ENCODE measurements at places on chromosomes 12 and 14.

GRCh38 chr14:42626986-42627385, 1020.3 kb downstream of the LRFN5 start:
- DNase-seq, result no peak

GRCh38 chr12:75850721-75851462, 180.7 kb downstream of the PHLDA1 start:
- DNase-seq, result no peak

DNA sequence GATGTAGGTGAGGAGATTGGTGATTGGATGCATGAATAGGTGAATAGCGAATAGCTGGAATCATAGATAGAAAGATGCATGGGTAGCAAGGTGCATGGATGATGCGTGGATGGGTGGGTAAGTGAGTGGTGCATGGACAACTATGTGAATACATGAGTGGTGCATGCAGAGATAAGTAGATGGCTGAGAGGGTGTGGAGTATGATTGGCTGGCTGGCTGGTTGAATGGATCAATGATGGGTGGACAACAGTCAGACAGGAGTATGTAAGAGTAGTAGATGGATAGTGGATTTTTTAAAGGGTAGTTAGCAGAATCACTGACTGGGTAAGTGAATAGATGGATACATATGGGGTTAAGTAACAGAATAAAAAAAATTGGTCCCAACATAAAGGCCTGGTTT, 33.9 kb downstream of the SERPINA3 start:
- no peak for DNase-seq

GRCh38 chr14:70077720-70078119, 111.0 kb downstream of the SLC8A3 start:
- DNase-seq, result no peak

DNA sequence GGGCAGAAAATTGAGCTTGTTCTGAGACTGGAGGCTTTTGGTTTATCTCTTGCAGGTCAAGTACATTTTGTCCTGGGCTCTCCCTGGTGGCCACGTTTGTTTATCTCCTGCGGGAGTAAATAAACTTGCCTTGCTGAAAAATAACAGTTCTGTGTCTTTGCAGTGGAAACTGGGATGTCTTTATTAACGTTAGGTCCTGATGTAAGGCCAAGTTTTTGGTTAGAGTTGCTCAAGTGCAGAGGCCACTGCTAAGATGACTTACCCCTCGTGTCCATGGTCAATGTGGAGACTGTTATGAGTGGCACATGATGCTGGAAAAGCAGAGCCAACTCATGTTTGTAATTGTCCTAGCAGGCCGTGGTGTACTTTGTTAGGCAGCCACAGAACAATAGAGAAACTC, 3.8 kb downstream of the PTPN11 start:
- DNase-seq, result no peak

- no peak for DNase-seq
These were observed 150.2 kb downstream of the DYRK2 start for GRCh38 chr12:67798768-67799167.

DNA sequence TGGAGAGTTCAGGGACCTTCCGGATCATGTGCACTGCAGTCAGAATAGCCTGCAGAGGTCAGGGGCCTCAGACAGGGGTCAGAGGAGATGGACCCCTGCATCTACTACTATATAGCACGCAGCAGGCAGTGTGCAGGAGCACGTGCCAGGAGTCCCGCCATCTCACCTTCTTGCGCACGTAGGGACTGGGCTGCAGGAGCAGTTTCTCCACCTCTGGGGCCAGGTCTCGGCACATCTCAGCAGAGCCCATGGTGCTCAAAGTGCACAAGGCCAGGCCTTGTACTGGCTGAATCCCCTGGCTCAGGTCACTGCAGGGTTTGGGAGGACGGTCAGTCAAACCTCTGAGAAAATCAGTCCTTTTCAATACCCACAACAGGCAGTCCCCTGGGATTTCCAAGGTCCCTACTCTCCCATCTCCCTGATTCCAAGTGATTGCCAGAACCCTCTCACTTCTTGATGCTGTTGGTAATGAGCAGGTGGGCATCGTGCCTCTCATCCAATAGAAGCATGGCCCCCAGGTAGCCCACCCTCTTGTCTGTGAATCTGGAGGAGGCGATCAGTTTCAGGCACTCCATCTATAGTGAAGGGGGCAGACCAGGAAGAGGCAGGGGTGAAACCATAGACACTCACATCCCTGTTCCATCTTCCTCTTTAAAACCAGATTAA, 1.3 kb downstream of the AP1G2 start:
- no peak for DNase-seq

DNA sequence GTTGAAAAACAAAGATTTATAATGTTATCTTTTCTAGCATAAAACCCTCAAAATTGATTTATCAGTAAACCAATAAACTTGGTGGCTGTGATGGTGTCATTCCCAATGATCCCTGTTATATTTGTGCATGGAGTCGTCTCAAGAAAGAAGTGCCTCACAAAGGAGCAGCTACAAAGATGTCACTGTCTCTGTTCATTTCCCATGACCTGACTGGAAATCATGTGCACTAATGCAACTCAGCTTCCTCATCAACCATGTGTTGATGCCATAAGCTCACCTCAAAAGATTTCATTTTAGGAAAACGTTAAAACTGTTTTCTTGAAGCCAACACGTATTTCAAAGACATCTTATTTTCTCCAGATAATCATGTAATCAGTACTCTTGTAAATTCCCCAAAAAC, 28.8 kb downstream of the CLEC1A start:
- DNase-seq, result no peak

- no peak for DNase-seq
These were observed 20.8 kb upstream of the NXPH4 start for GRCh38 chr12:57195611-57196371.

GRCh38 chr14:51545396-51545795, 106.3 kb upstream of the FRMD6 start:
- no peak for DNase-seq

DNA sequence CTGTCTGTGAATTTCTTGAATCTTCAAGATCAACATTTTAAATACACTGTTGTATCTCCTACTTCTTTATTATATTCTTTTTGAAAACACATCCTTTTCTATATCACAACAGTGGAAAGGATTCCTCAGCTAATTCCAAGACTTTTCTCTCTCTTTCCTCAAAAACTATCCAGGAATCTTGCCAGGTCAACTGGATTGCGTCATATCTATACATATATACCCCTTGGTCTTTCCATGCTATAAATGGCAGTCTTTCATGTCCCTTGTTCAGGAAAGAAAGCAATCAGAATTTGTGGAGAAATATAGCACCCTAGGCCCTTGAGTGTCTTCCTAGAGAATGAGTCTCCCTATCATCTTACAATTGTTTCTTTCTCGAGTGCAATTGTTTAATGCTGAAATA, 149.0 kb downstream of the KCNA5 start:
- DNase-seq, result no peak

DNA sequence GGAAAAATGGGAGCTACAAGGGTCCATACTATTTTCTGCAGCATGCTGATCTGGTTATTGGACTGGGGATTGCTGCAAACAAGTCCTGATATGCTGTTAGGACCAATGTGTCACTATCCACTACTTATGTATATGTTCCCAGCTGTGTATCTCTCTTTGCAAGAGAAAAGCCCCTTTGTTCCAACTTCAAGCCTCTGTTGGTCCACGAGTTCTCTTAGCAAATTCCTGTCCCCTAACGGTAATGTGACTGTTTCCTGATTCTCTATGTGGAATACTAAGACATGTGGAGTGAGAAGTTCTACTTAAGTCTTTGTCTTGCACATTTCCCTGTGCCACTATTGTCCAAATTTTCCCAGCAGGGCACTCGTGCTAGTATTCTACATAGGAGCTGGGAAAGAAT, 557.7 kb downstream of the FSCB start:
- DNase-seq, result no peak

GRCh38 chr12:21839776-21840175, 65.3 kb upstream of the KCNJ8 start:
- DNase-seq, result no peak

All from Panc1 (cell line).